WERI-Rb-1 (cell line): ENCODE measurements at places on chromosomes 7 and 10.

GRCh38 chr10:78398382-78398781 lies 364.7 kb downstream of the RPS24 start:
- DNase-seq: peak; percentile 40

DNA sequence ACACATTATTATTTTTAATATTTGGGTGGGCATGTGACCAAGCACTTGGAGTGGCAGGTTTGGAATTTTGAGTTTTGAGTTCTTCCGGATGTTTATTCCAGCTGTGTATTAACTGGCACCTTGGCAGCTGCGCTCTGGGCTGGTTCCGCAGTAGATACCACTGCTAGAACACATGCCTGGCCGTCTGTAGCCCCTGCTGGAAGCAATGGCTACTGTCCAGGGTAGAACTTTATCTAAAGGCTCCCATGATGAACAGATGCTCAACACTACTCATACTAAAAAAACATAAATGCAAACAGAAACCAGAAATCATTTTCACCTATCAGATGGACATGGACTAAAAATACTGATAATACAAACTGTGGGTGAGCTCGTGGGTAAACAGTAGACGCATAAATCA lies 19.4 kb upstream of the SH3PXD2A start:
- no peak for DNase-seq

DNA sequence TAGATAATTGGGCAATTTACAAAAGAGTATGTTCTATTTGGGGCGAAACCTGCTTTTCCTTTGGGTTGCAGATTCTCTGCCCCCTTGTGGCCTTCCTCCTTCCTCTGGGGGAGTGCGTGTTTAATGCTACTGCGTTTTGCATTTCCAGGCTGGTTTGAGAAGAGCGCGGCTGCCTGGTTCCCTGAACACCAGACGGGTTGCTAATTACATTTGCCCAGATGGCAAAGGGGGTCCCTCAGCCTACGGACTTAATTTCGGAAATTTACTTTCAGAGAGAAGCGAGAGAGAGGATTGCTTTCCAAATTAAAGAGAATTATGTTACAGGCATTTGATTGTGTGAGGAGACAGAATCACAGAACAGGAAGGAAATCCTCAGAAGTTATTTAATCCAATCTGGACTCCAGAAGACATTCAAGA lies 91.9 kb upstream of the JAZF1 start:
- DNase-seq: peak; percentile 67

GRCh38 chr7:157540606-157541294 lies 203.9 kb downstream of the DNAJB6 start:
- DNase-seq: no peak

DNA sequence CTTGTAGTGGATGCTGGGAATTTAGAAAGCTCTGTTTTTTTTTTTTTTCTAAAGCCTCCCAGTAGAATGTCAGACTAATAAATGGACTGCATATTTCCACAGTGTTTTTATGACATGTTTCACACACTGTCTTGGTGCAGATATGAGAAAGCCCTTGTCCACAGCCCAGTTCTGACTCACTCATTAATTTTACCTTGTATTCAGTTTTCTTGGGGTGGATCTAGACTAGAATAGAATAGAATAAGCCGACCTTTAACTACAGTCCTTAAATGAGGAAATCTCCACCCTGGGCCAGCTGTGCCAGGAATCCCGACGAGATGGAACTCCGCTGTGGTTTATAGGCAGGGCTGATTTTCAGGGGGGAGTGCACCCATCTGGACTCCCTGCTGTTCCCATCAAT lies 274.7 kb downstream of the NRG3 start:
- no peak for DNase-seq

DNA sequence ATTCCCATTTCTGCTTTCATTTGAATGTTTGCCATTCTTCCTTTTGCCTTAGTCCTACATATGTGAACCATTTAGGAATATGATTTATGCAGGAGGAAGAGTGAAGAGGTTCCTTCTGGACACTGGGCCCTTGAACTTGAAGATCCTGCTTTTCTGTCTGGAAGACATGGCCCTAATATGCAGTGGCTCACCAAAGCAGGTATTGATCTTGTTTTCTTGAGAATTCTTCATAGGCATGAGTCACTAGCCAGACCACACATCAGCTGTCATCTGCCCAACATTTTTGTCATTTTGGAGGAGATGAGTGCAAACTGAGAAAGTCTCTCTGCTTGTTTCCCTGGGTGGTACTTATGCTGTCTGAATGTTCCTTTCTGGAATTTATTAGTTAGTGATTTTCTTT lies 382.6 kb downstream of the LRMDA start:
- no peak for DNase-seq

DNA sequence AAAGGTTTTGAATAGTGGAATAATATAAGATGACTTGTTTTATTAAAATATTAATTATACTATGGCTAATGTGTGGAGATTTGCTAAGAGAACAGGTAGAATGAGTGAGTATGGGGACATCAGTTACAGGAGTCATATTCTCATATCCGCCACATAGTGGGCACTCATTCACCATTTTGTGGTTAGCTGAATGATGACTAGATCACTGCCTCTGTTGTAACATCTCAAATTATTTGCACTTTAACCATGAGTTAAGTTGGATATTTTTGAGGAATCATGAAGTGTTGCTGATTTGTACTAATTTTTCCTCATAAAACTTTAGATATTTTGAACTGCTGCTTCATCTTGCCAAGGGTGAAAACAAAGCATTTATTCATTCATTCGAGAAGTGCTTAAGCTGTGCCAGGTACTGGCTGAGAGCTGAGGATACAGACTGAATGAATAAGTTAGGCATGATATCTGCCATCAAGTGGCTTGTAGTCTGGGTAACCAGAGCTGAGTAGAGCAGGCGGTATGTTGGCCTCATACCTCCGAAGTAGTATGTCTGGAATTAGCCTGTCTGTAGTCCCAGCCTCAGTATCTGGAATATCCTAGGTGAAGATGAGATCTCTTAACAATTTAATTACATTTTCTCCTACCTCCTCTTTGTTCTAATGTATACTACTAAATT lies 100.5 kb downstream of the ZEB1 start:
- no peak for DNase-seq

- DNase-seq: no peak
Measured at GRCh38 chr7:96284835-96285234, 37.1 kb downstream of the SLC25A13 start.

- peak; percentile 5 for DNase-seq
Measured at GRCh38 chr7:264541-265191, 25.3 kb upstream of the FOXL3 start.

GRCh38 chr10:62817121-62817765 lies 1.1 kb upstream of the EGR2 start:
- DNase-seq: peak; percentile 35

DNA sequence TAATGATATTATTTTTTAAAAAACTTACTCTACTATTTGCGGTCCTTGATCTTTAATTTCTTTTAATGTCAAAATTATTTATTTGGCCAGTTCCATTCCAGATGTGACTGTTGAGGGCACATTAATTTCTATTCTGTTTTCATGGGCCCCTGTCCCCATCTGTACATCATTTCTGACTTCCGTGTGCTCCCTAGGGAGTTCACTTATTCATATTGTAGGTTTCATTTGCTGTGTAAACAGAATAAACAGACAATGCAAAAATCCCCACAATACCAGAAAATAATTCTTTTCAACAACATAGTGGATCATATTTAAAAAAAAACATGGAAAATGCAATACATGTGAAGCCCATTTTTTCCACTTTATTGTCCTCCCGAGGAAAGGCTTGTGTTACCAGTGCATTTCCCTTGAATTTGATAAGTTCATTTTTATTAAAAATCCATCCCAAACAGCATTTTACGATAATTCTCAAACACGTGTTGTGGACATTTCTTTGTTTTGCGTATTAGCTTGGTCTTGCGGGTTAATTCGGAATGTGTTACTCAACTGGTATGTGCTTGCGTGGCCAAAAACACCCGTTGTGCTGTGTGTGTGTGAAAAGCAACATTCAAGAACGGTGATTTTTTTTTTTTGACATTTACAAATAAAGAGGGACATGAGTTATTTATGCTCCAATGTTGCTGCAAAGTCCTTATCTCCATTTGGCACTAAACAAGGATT lies 138.4 kb downstream of the MGMT start:
- DNase-seq: no peak

GRCh38 chr7:77434570-77435275 lies 18.6 kb upstream of the GSAP start:
- DNase-seq: no peak

GRCh38 chr7:55248526-55248925 lies 116.6 kb upstream of the LANCL2 start:
- no peak for DNase-seq

- DNase-seq: no peak
Measured at GRCh38 chr7:137818036-137818435, 28.7 kb downstream of the DGKI start.

- peak; percentile 84 for DNase-seq
Measured at GRCh38 chr10:122149561-122150505, 121.3 kb upstream of the BTBD16 start.

GRCh38 chr7:123749537-123749857 lies 694 bp upstream of the WASL start:
- DNase-seq: no peak

DNA sequence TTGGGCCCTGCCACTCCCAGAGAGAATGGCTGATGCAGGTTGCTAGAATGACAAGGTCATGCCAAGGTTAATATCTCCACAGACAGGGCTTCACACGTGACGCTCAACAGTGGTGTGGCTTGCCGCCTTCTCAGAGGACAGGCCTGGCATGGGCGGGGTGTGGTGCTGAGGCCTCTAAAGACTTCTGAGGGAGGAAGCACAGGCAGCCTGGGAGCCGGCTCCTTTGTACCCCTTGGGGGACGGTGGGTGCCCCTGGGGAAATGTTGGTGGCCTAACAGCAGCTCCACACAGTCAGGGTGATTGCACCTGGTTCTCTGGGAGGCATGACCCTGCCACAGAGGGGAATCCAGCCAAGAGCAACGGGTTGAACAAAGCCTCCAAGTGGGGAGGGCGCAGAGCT lies 115.1 kb downstream of the PKD1L1 start:
- DNase-seq: no peak

GRCh38 chr10:64156166-64156565 lies 635.0 kb downstream of the REEP3 start:
- DNase-seq: no peak

GRCh38 chr10:133309720-133310398 lies 1.1 kb downstream of the ZNF511 start:
- DNase-seq: no peak

DNA sequence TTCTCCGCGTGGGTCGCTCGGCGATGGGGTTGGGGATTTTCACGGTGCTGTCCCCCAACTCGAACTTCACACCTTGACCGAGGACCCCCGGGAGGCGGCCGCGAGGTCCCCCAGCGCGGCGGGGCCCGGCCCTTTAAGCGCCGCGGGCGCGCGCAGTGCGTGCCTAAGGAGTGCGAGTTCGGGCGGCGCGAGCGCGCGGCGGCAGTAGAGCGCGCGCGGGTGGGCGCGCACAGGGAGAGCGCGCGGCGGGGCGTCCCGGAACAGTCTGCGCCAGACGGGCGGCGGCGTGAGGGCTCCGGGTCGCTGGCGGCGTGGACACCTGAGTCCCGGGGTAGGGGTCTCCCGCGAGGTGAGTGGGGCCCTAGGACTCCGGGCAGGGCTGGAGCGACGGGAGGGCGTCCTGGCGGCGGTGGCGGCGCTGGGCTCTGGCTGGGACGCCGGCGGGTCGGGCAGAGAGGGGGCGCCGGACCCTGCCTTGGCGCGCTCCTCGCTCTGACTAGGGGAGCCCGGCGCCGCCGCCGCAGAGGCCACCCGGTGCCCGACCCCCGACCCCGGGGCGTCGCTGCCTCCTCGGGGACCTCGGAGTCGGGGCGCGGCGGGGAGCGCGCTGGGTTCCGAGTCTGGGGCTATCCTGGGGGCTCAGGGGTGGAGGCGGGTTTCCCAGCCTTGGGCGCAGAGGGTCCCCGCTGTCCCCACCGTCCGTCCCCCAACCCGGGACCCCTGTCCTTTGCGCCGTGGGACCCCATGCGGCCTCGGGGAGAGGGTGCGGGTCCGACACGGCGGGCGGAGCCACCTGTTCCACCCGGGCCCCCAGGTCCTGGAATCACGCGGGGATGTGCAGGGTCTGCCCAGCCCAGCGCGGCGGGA lies at the start of gene PROSER2:
TSS of gene PROSER2 (plus strand) at position 235 of the 867 bp plus-strand sequence. CDS start 28,722 bp downstream, outside the sequence.
- peak; percentile 32 for DNase-seq

- no peak for DNase-seq
Measured at GRCh38 chr7:24349339-24349738, 65.3 kb downstream of the NPY start.

DNA sequence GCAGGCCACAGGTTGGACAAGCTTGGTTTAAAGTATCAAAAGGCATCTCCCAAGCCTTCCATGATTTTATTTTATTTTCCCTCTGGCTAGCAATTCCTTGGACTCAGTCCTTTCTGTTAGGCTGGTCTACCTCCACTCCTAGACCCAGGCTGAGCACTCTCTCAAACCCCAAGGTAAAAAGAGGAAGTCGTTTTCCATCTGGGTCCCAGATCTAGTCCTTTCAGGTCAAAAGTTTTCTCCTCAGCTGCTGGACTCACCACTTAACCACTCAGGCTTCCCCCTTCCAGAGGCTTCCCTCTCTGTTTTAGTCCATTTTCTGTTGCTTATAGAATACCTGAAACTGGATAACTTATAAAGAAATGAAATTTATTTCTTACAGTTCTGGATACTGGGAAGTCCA lies 252.3 kb upstream of the MKLN1 start:
- no peak for DNase-seq

GRCh38 chr10:71603150-71603549 lies 116.4 kb downstream of the C10orf105 start:
- no peak for DNase-seq

- DNase-seq: no peak
Measured at GRCh38 chr7:79361214-79361613, 92.3 kb downstream of the MAGI2 start.

DNA sequence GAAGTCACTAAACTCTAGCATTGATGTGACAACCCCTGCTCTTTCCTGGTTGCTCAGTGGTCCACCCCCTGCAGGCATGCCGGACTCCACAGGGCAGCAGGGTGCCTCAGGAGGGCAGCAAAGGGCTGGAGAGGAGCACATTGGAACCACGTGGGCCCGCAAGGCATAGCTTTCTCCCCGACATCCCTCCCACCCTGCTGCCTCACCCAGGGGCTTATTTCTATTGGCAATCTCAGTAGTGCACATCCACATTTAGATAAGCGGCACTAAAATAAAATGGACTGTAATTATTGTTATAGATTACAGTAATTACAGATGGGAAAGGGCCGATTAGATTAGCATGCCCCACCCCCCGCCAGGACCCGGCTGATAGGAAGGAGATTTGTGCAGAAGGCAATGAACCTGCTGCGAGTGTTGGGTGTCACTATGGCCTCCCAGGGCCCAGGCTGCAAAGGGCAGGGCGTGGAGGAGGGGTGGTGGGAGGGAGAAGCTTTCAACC lies 580.1 kb downstream of the GRID1 start:
- peak; percentile 87 for DNase-seq

- no peak for DNase-seq
Measured at GRCh38 chr10:17814973-17815372, 5.8 kb downstream of the MRC1 start.

DNA sequence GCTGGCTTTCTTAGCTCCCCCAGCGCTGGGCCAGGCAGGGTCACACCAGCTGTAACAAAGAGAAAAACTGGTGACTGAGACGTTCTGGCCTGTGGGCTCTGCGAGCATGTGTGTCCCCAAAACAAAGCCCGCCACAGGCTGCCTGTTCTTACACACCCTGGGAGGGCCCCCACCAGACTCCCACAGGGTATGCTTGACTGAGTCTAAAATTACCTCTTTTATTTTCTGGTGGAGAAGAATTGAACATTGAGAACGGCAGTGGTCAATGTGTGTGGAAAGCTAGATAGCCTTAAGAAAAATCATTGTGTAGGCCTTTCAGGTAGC lies 808 bp downstream of the C10orf71 start:
- no peak for DNase-seq

- DNase-seq: peak; percentile 49
Measured at GRCh38 chr7:19116121-19117090, 1.0 kb downstream of the TWIST1 start.

GRCh38 chr10:12067336-12067735 lies 1.4 kb upstream of the DHTKD1 start:
- no peak for DNase-seq
